ENCODE measurements at places on chromosomes 7 and 10. TPM values are rescaled to one million over a fixed set of nuclear protein-coding genes. Genes with fewer than 3 reads are reported as not detected.

DNA sequence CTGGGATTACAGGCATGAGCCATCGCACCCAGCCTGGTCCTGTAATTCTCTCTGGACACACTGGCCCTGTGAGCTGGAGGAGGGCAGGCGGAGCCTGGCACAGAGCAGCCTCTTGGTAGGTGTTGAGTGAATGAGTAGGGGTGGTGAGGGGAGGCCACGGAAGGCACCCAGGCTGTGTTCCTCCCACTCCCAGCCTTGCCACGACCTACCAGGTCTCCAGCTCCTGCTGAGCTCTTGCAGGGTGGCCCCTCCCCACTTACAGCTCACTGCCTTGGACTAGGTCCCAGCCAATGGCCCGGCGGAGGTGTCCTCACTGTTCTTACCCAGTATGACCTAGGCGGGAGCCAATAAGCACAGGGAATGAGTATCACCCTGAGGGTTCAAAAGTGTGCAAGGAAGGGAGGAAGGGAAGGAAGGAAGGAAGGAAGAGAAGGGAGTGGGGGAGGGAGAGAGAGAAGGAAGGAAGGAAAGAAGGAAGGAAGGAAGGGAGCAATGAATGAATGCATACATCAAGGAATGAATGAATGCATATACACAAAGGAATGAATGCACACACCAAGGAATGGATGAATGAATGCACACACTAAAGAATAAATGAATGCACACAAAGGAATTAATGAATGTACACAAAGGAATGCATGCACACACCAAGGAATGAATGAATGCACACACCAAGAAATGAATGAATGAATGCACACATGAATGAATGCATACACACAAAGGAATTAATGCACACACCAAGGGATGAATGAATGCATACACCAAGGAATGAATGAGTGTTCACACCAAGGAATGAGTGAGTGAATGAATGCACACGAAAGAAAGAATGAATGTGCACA, 45.5 kb downstream of the GTF2IRD1 start:
- DNase-seq: no peak

GRCh38 chr7:11206177-11206899, 232.7 kb downstream of the PHF14 start:
- no peak for DNase-seq

- DNase-seq: no peak
Observed at GRCh38 chr10:97714401-97715258, 1.1 kb downstream of the MARVELD1 start.

Gene HSPA12A
- 7.7 TPM for total RNA-seq

DNA sequence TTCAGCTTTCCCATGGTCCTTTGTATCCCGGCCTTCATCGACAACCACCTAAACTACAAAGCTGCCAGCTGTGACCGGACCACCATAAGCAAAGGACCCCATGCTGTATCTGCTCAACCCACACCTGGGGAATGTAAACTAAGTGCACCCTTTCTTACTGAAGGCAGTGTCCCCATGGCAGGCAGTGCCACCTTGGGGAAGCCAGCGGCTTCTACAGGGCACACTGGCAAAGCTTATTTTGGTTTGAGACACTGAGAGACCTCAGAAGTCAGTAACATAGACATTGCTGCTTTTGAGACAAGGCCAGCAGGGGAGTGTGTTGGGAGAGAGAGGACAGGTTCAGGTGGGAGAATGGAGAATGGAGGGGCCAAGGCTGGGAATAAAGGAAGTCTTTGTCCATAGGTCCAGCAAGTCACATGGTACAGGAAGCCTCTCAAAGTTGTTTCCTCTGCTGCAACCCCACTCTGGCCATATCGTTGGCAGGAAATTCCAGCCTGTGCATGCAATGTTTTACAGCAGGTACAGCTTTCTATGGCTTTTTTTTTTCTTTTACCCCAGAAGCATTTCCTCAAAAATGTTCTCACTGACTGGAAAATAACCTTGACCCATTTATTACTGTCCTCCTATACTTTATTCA, 85.9 kb upstream of the NPVF start:
- DNase-seq: no peak

Gene MYPN
- 39.1 TPM for total RNA-seq

- no peak for DNase-seq
Observed at GRCh38 chr10:30857803-30858202, 173.9 kb downstream of the ZNF438 start.

All from Panc1 (cell line).